ENCODE measurements at places on chromosomes 12 and 14.
A peak's percentile ranks its signal among the peaks of the same experiment; 100 is the strongest.

DNA sequence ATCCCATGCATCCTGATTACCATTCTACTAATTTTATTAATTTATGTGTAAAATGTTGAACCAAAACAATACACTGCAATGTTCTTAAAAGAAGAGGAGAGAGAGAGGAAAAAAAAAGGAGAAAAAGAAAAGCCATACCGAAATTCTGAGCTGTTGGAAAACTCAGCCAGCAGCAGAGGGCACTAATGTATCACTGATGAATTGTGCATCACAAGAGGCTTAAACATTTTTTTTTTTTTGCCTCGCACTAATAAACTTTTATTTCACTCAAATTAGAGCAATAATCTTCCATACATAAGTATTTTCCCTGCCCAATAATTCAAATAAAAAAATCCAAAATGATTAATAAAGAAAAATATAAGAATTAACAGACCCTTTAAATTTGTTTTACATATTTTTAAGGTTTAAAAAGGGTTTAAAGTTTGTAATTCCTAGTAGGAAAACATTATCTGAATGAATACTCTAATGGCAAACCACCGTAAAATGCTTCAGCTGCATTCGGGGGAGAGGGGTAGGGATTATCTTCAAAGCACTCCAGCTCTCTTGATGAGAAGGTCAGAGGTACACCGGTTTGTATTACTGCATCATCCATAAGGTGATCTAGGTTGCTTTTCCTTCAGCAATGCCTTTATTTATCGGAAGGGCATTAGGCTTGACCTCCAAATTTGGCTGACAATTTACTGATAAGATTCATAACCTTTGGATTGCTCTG lies 41.9 kb downstream of the ATP23 start:
- no peak for DNase-seq

DNA sequence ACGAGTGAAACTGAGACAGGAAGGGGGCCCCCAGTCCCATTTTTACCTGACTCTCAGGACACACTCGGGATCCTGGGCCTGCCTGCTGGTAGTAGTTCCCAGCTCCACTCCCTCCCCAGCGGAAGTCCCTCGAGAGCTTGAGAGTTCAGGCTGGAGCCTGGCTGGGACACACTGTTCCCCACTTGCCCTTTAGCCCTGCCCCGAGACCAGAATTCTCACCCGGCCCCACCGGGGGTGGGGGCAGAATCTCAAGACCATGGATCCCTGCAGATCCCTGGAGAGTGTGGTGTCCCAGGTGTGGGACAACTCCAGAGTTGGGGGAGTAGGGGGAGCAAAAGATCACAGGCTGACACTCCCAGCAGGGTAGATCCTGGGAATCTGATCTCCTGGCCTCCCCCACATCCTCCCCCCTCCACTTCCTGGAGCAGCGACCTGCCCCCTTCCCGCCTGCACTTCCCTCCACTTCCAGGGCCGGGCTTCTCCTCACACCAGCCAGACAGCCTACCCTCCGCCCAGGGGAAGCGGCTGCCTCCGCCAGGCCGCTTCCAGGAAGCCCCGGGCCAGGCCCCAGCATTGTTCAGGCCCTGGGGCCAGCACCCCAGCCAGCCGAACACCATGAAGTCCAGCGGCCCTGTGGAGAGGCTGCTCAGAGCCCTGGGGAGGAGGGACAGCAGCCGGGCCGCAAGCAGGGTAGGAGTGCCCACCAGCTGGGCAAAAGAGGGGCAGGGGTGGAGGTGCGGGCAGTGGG lies at the start of gene TNS2:
Gene TNS2, plus strand, starts transcription at position 495 of the 748 bp plus-strand sequence. Its CDS starts 121 bp downstream, at position 616.
- DNase-seq, result no peak

DNA sequence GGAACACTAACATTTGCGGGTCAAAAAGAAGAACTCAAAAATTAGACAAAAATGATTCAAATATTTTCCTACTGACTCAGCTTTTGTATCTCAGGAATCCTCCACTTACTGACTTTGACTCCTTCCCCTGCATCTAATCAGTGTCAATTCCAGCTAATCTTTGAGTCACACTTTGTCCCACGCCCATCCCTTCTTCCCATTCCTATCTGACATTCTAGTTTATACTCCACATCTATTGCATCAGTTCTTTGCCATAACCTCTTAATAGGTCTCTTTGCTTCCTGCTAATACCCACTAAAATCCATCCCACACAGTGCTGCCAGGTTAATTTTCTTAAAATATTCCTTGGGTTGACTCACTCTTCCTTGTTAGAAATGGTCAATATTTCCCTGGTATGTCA lies 19.1 kb downstream of the BBS10 start:
- DNase-seq, result no peak

- DNase-seq, result no peak
These were observed 107.0 kb upstream of the PTHLH start for GRCh38 chr12:28079539-28079938.

DNA sequence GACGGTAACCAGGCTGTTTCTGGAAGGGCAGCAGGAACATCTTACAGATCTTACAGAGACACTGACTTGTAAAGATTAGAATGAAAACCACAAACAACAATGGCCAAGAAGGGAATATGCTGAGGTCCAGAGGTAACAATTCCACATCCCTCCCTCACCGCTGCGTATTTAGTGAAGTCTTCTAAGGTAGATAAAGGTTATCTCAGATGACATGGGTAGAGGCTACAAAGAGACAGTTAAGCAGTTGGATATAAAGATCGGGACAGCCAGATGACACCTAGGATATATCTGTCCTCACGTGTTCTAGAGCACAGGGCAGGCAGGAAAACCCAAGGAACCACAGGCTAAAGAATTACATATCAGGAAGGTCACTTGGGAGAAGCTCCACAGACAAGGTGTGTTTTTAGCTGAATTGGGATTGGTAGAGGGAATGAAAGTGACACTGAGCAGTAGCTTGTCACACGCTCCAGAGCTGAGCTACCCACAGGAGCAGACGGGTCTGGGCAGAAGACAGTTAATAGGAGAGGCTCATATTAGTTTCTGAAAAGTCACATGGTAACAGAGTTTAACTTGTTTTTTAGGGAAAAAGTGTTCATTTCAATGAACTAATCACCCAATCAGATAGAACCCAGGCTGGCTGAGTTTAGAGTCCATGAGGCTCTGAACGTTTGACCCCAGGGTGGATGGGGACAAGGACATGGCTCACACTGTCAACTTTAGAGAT lies 83.3 kb downstream of the MIA2 start:
- no peak for DNase-seq

GRCh38 chr12:110821917-110822316 lies 24.9 kb upstream of the CCDC63 start:
- no peak for DNase-seq

- no peak for DNase-seq
These were observed 13.3 kb downstream of the TSPAN9 start for GRCh38 chr12:3090240-3091037.

DNA sequence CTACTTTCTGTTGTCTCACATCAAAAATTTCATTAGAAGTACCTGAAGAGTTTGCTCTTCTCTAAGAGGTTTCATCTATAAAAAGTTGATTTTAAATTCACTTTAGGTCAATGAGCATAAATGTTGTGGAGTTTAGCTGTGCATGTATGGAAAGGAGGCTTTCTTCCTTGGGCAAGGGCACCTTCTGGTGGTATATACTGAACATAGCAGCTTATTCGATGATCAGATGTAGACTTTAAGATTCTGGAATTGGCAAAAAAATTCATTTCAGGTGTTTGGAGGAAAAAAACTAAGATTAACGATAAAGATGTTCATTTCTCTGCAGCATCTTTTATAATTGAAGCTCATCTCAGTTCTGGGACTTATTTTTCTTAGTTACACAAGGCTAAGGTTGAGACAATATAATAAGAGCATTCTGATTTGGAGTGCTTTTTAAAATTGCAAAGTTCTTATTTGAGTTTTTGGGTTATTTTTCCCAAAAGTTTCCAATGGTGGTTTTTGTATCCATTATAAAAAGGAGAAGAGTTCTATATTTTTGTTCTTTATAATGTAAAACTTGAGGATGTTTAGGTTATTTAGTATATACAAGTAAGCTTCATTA lies 46.8 kb downstream of the TMEM117 start:
- peak; percentile 7 for DNase-seq

GRCh38 chr12:113115455-113116126 lies 20.0 kb downstream of the RASAL1 start:
- no peak for DNase-seq

DNA sequence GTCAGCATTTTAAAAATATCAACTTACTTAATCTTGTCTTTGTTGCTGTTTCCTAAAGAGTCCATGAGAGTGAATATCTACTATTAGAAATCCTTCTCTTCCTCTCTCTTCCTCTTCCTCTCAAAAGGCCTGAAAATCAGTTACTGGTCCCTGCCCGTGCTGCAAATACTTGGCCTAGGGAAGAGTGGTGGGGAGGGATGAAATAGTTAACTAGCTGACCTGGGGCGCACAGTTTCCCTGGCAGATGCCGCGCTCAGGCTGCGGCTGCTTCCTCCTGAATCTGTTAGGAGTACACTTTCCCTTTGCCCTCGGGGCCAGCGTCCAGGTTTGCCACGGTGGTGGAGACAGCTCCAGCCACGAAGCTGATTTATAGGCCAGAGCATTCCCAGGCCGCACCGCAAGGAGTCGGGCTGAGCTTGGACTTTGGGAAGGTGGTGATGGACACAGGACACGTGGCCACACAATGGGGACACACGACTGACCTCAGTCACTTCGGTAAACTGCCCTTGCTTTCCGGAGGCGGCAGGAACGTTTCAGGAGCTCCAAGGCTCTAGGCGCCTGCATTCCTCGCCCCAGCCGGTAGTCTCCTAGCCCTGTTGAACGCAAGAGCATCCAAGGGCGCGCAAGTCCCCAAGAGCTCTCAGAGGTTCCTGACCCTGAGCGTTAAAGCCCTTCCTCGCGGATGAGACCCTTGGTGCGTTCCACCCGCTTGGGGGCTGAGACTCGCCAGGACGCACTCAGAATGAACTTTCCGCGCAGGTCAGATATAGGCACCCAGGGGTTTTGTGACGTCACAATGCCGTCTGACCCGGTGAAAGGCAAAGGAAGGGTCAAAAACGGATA lies 7.1 kb upstream of the ASCL1 start:
- peak; percentile 50 for DNase-seq

DNA sequence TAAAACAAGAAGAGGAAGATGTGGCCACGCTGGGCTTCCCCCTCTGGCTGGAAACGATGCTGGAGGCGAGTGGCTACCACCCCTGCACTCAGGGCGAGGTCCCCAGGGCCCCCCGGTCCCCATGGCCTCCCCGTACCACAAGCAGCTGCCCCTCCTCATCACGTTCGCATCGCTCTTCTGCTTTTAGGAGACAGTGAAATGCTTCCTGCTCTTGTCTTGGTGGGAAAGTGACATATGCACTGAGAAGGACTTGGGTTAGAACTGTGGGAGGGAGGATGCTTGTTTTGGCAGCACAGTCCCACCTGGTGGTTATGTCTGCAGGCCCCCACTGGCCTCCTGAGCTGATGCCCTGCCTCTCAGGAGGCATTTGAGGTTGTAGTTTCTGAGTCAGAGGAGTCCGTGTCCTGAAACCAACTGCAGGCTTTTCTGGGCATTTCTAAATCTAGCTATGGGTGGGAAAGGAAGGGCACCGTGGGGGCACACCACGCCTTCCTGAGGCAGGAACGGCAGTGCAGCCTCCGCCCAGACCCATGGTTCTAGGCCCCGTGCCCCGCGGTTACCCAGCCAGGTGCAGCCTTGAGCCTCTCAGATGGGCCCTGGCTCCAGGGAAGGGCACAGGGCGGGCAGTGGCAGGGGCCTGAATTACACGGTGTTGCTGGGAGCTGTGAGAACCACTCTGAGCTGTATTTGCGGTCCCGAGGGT lies 139.3 kb downstream of the ADGRD1 start:
- DNase-seq, result no peak

GRCh38 chr14:100609331-100609870 lies 22.2 kb upstream of the BEGAIN start:
- DNase-seq, result no peak

DNA sequence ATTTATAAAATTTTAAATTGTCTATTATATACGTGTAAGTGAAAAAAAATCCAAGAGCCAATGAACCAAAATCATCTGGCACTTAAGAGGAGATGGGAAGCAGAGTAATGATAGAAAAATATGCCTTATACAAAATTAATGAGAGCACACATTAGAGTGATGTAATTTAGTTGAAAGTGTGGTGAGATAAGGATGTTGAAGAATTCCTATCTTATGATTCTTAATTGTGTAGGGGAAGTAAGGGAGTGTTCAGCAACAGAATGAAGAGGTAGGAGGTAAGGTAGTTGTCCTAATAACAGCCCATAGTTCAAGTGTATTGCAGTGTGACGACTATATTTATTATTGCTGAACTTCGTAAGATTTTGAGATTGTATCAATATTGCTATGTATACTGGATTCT lies 843.4 kb upstream of the FLRT2 start:
- DNase-seq, result no peak

- no peak for DNase-seq
These were observed 682 bp downstream of the FLRT2 start for GRCh38 chr14:85530626-85531025.

DNA sequence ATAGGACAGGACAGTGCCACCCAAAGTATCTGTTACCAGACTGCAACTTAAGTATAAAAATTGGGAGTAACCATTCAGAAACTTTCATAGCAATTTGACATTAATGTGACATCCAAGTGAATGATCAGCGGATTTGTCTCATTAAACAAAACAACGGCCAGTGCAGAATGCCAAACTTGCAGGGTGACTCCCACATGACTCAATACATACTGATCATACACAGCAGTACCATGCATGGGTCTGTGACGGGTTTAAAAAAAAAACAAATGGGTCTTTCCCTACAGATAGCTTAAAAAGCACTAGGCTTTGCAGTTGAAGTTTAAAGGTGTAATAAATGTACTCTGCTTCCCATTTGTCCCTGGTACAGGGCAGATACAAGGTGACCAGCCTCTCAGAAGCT lies 116.6 kb downstream of the SLC35F4 start:
- no peak for DNase-seq

DNA sequence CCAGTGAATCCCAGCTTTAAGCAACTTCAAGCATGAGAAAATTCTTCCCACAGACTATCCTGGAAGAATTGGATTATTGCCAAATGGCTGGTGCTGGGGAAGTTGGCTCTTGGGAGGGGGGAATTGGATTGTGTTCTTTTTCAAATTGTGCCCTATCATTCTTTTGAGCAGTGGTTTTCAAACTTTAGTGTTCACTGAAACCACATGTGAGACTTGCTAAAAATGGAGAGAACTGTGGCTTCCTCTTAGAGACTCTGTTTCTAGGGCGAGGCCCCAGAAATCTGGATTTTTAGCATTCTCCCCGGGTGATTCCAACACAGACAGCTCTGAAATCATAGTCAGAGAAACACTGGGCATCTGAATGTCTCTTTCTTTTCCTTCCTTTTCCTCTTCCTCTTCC lies 14.3 kb upstream of the OTUB2 start:
- no peak for DNase-seq

GRCh38 chr14:53461858-53462257 lies 308.7 kb upstream of the DDHD1 start:
- no peak for DNase-seq

GRCh38 chr12:114500775-114501473 lies 95.0 kb upstream of the TBX5 start:
- no peak for DNase-seq
